Renal cortical epithelial cell (primary cell): ENCODE measurements at places on chromosomes 11 and 22. TPM values are rescaled to one million over a fixed set of nuclear protein-coding genes. Genes with fewer than 3 reads are reported as not detected.

MAPK8IP2 gene
- total RNA-seq = 0.30 and 0.52 TPM in 2 replicates

DNA sequence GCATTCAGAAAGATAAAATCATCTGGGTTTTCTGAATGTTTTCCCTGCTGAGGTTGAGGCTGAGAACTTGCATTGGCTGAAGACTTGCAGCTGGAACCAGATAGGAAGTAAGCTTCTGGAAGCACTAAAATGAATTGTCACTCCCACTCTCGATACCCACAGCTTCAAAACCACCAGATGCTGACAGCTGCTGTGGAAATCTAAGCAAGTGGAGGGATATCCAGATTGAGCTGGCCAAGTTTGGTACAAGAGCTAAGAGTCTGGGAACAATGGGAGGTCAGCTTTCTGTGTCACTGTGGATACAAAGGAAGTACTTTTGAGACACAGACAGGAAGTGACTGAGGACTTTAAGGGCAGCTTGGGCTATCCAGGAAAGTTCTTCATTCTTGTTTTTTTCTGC, 51.3 kb upstream of the CD44 start:
- DNase-seq = peak; percentile 44

SAA1 gene
- total RNA-seq = 137 and 322 TPM in 2 replicates

DNA sequence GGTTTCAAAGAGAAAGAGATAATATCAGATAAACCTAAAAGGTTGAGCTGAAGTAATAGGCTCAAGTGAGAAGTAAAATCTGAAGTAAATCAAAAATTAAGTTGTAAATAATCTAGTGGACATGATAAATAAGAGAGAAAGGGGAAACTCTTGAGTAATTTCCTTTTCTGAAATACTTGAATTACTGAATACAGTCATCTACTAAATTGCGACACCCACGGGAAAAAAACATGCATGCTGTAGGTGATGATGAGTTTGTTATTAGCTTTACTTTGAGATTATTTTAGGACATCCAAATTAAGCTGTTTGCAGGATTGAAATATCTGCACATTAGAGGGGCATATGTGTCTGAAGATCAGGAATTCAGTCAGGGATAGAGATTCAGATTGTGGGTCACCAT, 50.0 kb upstream of the CARD18 start:
- peak; percentile 55 for DNase-seq

DNA sequence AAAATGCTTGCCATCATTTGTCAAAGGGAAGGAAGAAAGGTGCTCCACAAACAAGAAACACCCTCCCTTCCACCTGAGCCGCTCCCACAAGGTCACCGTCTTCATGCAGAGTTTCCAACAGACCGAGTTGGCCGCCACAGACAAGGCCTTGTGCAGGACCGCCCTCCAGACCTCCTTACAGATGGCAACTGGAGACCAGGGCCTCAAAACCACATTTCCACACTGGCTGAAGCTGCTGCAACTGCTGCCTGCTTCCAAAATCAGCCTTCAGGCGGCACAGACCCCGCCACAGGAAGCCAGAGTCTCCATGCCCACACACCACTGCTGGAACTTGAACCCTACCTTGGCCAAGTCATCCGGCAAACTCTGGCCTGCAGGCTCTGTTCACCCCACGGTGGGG, 6.3 kb downstream of the DEAF1 start:
- no peak for DNase-seq

CTSF gene
- total RNA-seq = 6.6 and 46.7 TPM in 2 replicates

- no peak for DNase-seq
These were observed 13.4 kb upstream of the PGA3 start for GRCh38 chr11:61189933-61190332.

MRGPRX3 gene
- total RNA-seq = not detected in 2 replicates

DNA sequence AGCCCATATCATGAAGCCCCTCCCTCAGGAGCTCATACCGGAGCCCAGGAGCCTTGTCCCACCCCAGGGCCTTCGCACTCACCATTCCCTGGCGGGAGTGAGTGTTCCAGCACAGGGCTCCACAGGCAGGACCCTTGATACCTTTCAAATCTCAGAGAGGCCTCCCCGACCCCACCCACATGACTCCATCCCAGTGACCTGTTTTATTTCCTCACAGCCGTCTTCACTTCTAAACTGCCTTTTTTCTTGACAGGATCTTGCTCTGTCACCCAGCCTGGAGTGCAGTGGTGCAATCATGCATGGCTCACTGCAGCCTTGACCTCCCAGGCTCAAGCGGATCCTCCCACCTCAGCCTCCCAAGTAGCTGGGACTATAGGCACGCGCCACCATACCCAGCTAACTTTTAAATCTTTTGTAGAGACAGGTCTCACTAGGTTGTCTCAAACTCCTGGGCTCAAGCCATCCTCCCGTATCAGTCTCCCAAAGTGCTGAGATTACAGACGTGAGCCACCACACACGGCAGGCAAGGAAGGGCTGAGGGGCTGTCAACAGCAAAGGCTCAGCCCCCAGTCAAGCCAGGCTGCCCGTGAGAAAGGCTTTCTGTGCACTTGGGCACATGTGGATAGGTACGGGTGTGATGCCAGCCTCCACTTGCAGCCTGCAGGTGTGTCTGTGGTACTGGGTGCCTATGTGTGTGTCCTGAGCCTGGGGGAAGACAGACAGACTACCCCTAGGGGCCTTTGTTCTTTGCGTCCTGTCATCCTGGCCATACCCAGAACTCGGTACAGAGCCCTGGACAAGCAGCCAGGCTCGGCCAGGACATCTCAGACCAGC, 9.3 kb downstream of the RPL3 start:
- no peak for DNase-seq

GRCh38 chr11:12834166-12834565, 159.9 kb downstream of the TEAD1 start:
- DNase-seq = no peak

- no peak for DNase-seq
These were observed 10.0 kb downstream of the MAPK8IP2 start for GRCh38 chr22:50610581-50610980.

- no peak for DNase-seq
These were observed 117.3 kb upstream of the CTSC start for GRCh38 chr11:88454881-88455280.

- DNase-seq = peak; percentile 50
These were observed 3.6 kb downstream of the FIBP start for GRCh38 chr11:65884716-65885092.

TSPAN32 gene
- total RNA-seq = not detected in 2 replicates

NCF4 gene
- total RNA-seq = not detected in 2 replicates

CSF2RB gene
- under 0.01 TPM in 1 of 2 replicates, not detected in the other for total RNA-seq

DNA sequence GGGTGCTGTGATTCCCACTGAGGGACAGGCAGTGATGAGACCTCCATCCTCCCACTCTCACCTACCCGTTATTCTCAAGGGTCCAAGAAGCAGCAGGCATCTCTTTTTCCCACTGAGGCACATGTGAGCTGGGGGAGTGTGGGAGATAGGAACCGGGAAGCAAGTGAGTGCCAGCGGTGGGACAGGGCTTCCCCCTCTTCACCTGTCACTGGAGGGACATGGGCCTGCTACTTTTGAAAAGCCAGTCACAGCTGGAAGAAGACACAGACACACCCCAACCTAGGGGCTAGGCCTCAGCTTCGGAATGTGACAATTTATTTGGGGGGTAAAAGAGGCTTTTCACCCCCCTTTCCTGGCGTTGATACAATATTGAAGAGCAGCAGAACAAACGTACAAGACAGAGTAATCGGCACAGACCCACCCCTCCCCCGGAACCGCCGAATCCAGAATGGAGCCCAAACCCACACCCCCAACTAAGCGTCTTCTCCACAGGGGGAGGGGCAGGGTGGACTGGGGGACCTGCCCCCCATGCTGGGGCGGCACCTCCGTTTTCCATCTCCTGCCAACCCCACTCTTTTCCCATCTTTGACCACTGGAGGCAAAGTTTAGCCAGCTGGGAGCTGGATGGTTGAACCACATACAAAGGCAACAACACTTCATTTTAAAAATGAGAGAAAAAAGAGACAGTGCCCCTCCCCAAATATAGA, 10.7 kb downstream of the CBX6 start:
- no peak for DNase-seq

DNA sequence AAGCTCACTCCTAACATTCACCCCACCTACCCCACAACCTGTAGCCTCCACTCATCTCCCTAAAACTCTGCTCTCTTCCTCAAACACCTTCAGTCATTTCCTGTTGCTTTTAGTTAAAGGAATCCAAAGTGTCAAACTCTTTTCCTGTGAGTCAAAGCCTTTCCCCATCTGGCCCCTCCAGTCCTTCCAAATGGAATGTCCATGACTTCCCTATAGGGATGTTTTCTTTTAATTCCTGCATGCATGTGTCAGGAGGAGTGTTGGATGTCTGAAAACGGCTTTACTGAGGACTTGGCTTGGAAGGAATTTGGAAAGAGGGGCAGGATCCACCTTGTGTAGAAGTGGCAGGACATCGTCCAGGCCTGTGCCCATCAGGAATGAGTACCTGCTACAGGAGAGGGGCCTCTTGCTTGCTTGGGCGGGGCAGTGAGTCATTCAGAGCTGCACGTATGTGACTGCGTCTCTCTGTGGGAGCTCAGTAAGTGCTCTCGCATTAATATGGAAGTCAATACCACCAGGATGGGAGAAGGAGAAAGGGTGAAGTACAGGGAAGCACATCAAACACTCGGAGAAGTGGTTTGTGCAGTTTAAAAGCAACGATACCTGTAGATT, 491.9 kb downstream of the OPCML start:
- peak; percentile 77 for DNase-seq

GRCh38 chr11:77604281-77604680, 14.5 kb downstream of the AQP11 start:
- no peak for DNase-seq

MN1 gene
- total RNA-seq = 0.17 and 0.85 TPM in 2 replicates

GRCh38 chr11:74466916-74467885, at the start of gene KCNE3:
TSS of gene KCNE3 (minus strand) at chr11:74467549. CDS start at chr11:74457563, 9,986 bp downstream.
- DNase-seq = peak; percentile 9

DNA sequence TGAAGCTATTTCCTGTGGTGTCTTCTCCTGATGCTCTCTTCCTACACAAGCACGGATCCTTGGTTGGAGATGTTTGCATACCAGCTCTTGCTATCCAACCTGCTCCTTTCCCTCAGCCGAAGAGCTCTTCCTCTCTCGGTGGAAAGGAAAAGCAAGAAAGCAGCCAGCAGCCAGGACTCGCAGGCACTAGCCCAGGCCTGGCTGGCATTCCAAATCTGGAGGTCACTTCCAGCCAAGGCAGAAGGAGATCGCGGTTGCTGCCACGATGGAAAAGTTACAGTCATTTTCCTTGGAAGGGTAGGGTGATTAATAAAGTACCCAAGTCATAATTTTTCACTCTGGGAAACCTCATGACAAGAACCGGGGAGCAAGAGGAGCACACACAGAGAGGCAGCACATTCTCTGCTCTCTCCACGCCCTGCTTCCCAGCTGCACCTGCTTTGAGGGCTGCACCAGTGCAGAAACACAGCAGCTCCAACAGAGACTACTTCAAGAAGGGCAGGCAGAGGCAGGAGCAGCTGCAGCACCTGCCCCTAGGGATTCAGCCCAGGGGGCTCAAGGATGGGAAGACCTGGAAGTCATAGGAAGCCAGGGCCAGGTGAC, 399.3 kb downstream of the CADM1 start:
- no peak for DNase-seq

DNA sequence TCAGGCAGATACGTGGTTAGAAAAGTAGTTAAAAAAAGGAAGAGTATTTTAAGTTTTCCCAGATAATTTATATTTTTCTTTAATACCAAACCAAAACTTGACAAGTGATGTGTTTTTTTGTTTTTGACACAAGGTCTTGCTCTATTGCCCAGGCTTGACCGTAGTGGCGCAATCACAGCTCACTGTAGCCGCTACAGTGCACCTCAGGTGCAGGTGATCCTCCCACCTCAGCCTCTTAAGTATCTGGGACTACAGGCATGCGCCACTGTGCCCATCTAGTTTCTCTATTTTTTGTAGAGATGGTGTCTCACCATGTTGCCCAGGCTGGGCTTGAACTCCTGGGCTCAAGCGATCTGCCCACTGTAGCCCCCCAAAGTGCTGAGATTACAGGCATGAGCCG, 92.5 kb downstream of the MTMR3 start:
- no peak for DNase-seq

- no peak for DNase-seq
These were observed 18.2 kb upstream of the C11orf96 start for GRCh38 chr11:43924112-43924855.

GRCh38 chr11:78217650-78218541, 29.2 kb downstream of the USP35 start:
- DNase-seq = no peak

DNA sequence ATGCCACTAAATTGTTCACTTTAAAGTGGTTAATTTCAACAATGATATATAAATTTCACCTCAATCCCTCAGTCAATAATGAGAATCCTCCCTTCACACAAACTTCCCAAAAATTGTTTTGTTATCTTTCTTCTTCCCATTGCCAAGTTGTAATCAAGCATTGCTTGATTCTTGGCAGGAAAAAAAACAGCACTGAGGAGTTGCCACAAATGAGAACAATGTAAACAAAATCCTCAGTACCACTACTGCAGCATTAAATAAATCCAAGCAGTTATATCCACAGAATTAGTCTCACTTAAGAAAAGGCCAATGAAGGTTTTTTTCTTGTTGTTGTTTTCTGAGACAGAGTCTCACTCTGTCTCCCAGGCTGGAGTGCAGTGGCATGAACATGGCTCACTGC, 38.2 kb downstream of the FAM168A start:
- DNase-seq = no peak

DNA sequence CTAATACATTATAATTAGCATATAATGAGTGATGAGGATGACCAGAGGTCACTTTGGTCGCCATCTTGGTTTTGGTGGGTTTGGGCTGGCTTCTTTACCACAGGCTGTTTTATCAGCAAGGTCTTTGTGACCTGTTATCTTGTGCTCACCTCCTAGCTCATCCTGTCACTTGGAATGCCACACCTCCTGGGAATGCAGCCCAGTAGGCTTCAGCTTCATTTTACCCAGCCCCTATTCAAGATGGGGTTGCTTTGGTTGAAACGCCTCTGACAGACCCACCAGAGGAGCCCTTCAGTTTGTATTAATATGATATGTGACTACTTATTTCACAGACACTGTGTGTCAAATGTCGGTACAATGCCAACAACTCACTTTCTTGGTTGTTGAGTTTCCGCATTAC, 20.2 kb downstream of the FOLR3 start:
- no peak for DNase-seq

DNA sequence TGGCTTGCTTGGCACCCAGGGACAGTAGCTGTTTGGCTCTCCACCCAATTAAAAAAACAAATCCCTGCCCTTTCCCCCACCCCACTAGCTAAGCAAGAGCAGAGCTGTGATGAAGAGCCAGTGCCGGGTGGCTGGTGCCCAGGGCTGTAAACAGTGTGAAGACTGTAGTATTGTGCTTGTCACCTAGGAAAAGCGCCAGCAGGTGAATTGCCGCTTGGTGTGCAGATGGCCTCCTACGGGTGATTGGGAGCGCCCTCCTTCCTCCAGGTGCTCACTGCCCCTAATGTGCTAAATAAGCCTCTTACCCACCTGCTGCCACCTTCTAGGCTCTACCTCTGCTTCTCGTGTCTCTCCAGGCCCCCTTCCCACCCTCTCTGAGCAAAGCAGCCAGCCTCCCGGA, 18.4 kb upstream of the RAPSN start:
- DNase-seq = no peak

DNA sequence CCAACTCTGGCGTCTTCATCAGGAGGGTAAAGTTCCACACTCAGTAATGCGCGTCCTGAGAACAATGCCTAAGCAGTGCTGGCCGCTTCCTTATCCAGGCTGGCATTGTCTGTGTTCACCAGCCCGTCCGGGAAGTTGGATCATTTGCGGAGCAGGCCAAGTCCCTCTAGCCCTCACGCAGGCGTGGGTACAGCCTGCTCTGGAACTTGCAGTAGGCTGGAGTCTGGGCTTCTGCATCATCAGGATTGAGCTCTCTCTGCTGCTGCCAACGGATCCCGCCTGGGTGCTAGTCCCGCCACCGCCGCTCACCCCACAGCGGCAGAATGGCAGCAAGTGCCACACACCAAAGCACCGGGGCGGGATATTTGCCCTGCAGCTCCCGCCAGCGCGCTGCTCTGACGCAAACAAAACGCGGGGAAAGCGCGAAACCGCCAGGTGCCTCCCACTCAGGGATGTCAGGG, 29.0 kb downstream of the GLYATL1 start:
- DNase-seq = peak; percentile 73
